Fibroblast of upper back skin (primary cell): ENCODE measurements at places on chromosomes 16 and 17.

GRCh38 chr17:61395409-61395982 lies 4.1 kb upstream of the TBX2 start:
- no peak for DNase-seq

DNA sequence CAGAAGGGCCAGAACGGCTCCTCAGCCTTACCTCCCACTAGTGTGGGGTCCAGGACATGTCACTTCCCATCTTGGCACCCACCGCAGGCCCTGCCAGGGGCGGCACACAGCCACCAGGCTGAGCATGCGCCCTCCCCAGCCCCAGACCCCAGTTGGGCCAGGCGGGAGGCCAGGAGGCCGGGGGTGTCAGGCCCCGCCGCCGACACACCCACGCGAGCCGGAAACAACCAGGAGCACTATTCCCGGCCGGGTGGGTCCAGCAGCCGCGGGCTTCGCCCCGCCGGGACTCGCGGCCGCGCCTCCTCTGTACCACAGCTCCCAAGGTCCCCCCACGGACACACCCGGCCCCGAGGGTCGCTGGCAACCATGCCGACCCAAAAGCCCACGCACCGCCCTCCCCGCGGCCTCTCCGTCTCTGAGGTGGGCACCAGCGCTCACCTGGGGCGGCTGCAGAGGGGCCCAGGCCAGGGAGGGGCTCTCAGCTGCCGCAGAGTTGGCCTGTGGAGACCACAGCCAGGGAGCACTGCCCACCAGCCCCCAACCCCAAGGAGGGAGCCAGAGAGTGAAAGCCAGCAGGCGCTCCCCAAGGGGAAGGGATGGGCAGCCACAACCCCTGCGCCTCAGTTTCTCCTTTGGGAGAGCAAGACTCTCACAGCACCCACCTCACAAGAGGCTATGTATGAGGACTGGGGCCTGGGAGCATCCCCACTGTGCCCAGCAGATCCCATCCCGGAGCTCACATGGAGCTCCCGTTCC lies 18.0 kb downstream of the B9D1 start:
- no peak for DNase-seq

- DNase-seq = no peak
Measured at GRCh38 chr17:68204736-68205135, 43.1 kb upstream of the AMZ2 start.

- DNase-seq = no peak
Measured at GRCh38 chr17:82158825-82159224, 53.8 kb downstream of the CCDC57 start.

DNA sequence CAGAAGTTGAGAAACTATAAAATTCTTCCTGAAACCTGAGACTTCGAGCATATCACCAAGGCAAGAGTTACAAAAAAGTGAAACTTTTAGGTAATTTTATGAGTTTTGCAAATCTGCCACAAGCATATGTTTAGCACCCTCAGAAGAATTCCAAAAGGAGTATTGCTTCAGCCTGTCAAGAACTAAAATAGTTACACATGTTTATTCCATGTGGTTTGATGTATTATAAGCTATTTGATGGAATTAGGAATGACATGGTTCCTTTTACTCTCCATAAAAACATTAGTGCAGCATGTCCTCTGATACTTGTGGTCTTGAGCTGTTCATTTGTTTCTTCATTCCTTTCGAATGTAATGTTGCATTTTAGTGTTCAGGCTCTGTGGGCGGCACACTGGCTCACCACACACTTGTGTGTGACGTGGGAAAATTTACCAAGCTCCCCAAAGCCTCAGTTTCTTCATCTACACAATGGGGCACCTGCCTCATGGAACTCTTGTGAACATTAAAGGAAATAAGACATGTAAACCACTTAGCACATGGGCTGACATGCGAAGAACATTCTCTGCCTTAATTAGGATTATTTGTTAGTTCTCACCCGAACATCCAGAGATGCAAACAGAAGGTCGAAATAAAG lies 204.2 kb upstream of the FOXF1 start:
- DNase-seq = peak; percentile 76

DNA sequence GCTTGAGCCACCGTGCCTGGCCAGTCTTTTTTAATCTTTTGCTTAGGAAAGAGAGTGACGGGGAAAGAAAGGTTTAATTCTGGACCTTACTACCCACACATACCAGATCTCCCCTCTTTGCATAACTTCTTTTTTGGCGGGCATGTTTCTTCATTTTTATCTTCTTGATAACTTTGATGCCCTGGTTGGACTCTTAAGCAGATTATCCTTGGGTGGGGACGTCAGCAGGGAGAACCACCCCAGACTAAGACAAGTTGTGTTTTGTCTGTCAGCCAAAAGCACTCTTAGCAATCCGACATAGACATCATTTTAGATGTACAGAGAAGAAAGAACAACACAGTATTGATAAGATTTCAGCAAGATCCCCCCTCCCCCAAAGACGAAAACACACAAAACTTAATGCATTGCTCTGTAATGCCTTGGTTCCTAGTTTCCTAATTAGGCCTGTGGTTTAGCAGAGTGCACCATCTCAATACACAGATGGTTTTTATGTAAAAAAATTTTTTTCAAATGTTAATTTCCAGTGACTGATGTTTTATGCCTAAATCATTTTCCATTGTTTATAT lies 99.9 kb downstream of the MSI2 start:
- DNase-seq = no peak
